ENCODE measurements at places on chromosomes 3 and 15.

DNA sequence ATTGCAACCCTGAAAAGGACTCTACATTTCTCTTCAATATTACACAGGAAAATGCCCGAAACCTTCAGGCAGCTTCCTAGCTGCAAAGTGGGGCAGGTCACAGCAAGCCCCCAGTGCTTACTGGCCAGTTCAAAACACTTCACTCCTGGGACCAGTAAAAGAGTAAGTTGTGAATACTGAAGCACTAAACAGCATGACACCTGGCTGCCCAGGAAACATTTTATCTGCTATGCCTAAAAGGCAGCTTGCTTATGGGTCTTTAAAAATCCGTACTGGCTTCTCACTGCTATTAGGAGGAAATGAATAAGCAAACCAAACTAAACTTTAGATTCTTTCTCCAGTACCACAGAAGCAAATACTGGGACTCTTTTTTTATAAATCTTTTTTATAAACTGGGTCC, 457.9 kb upstream of the ALCAM start:
- DNase-seq = no peak

GRCh38 chr15:41501191-41501917, 7.7 kb downstream of the ITPKA start:
- DNase-seq = no peak

DNA sequence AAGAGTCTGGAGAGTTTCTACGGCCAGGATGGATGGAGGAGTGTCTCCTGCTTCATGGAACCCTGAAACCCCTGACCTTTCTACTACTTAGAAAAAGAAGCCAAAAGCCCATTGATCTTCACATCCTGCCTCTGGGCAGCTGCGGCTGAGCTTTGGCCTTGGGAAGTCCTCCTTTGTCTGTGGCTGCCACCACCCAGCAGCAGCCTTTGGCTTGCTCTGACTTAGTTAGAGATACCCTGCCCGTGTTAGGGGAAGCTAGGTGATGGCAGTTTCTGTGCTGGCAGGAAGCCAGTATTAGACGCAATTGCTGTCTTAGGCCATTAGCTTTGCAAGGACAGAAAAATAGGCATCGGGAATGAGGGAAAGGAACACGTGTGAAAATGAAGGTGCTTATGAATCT, 18.8 kb downstream of the APH1B start:
- DNase-seq = no peak

DNA sequence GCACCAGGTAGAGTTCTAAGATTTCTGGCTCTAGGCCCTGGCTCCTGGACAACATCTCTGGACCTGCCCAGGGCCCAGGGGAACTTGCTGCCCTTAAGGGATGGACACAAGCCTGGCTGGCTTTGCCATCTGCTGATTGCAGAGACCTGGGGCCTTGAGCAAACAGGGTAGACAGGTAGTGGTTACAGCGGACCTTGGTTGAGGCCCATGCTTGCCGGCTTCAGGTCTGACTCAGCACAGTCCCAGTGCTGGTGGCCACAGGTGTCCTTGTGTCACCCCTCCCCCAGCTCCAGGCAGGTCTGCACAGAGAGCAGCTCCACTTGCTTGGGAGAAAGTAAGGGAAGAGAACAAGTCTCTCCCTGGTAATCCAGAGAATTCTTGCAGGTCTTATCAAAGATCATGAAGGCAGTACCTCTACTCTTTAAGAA, 15.9 kb upstream of the ACTL6A start:
- no peak for DNase-seq

GRCh38 chr3:97510795-97511194, 253.8 kb upstream of the ARL6 start:
- no peak for DNase-seq

DNA sequence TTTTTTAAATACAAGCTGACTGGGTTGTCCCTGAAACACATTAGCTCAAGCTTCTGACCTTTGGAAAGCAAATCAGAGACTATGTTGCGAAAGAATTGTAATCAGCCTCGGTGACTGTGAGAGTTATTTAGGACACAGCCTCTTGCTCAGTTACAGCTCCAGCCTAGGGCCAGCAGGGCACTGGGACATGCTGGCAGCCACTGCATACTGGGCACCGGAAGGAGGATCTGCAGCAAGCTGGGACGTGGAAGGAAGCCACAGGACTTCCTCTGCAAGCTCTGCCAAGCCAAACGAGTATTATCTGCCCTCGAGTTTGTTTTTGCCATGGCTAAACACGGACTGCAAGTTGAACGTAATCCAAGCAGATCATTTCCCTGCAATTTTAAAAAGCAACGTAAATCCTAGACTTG, 24.4 kb upstream of the COPG1 start:
- peak; percentile 86 for DNase-seq

DNA sequence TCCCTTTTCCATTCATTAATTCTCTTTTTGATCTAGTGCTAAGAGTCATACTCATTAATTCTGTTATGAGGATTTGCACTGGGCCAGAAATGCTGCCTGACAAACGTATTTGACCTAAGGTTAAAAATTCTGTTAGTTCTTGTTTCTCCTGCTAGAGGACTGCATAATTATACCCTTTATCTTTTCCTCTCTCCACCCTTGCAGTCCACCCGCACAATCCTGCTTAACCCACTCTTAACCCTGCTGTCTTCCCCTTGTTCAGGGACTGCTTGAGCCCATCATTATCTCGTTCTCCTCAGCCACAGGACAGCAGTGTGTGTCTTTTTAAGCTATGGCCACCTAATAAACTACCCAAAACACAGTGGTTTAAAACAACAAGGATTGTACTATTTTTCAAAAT, 31.1 kb upstream of the DYNC1LI1 start:
- no peak for DNase-seq

DNA sequence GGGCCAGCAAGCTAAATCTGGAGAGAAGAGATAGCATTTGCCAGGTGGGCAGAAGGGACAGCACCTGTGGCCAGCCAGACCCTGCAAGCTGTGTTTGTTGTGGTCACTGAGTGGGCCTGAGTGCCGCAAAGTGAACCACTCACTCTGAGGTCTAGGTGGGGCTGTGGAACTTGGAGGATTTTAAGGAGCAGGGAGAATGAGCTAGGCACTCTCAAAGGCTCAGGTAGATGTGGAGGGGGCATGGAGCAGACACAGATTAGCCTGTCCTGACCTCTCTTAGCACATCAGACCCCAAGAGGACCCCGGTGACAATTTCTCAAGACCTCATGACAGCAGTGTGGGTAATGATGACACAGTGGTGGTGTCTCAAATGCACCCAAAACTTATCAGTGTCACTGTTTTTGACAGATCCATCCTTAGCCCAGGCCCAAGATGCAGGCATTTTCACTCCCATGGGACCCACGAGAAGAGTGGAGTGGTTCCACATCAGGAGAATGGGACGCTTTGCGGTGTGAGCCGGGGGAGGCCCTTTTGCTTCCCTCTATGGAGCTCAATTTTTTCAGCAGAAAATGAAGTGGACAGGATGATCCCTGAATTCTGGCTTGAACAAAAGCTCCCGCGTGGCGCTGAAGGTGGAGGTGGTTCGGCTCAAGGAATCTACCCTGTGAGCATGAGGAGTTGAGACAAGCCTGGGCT, 43.8 kb upstream of the TLE3 start:
- DNase-seq = no peak

GRCh38 chr3:21158861-21159542, 592.0 kb downstream of the ZNF385D start:
- no peak for DNase-seq

GRCh38 chr3:156059950-156060501, 60.4 kb upstream of the KCNAB1 start:
- DNase-seq = no peak

- DNase-seq = no peak
Measured at GRCh38 chr15:29682361-29682760, 139.9 kb downstream of the TJP1 start.

GRCh38 chr3:151446002-151446340, 14.9 kb downstream of the IGSF10 start:
- DNase-seq = no peak

GRCh38 chr3:71226565-71227269, 356.8 kb downstream of the FOXP1 start:
- DNase-seq = no peak

- no peak for DNase-seq
Measured at GRCh38 chr3:171753665-171754408, 56.4 kb downstream of the PLD1 start.

DNA sequence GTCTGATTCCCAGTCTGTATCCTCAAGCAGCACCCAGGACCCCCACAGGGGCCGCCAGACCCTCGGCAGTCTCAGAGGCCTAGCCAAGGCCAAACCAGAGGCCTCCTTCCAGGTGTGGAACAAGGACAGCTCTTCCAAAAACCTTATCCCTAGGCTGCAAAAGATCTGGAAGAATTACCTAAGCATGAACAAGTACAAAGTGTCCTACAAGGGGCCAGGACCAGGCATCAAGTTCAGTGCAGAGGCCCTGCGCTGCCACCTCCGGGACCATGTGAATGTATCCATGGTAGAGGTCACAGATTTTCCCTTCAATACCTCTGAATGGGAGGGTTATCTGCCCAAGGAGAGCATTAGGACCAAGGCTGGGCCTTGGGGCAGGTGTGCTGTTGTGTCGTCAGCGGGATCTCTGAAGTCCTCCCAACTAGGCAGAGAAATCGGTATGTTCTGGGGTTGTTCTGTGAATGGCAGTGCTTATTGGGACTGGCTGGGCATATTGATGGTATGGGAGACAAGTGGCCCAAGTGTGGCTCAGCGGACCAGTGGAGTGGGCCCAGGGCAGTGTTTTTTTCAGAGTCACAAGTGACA, 96.3 kb downstream of the RPL39L start:
- no peak for DNase-seq

- DNase-seq = no peak
Measured at GRCh38 chr15:73630921-73631362, 2.2 kb downstream of the NPTN start.

GRCh38 chr3:17580901-17581300, 161.5 kb downstream of the TBC1D5 start:
- no peak for DNase-seq

DNA sequence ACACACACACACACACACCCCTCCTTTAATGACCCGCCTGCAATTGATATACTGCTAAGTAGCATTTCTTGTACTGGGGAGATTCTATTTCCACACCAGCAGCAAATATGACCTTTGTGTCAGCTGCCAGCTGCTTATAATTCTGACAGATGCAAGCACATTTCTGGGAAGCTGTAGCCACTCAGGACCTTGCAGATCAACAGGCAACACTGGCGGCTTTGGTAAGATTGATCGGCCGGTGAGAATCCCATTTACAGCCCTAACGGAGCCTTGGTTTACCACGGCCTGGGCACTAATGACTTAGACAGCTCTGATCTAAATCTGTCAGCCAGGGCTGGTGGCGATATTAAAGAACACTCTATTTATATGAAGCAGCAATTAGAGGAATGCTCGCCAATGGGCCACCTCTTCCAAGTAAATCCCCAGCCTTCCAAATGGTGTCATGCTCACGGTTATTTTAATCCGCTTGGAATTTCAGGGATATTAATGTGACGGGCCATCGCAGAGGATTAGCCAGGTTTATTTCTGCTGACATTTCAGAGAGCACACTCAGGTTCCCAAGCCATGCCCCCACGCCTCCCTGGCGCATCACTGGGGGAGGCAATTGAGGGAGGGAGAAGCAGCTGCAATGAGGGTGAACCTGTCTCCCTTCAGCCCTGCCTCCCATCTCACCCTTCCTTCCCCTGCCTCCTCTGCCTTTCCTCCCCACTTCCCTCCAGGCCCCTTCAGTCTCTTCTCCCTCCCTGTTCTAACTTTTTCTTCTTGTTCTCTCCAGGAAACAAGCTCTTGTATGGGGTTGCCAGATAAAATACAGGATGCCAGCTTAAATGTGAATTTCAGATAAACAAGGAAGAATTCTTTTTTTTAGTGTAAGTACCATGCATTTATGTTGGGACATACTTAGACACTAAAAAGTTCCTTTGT, 287.0 kb downstream of the TLE3 start:
- DNase-seq = no peak

DNA sequence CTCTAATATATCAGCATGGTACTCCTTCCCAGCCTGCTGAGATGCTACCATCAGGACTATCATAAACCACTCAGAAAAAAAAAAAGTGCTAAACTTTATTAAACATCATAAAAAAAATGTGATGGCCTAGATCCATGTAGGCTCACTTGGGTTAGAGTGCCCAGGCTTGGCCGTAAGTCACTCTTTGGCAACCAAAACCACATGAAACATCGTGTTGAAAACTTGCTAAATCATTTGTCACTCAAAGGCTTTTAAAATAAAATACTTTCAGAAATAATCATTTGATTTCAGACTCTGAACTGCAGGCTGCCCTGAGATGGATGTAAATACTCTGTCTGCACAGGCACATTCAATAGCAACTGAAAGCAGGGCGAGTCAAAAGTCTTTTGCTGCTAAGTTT, 78.4 kb upstream of the WNT5A start:
- DNase-seq = no peak

DNA sequence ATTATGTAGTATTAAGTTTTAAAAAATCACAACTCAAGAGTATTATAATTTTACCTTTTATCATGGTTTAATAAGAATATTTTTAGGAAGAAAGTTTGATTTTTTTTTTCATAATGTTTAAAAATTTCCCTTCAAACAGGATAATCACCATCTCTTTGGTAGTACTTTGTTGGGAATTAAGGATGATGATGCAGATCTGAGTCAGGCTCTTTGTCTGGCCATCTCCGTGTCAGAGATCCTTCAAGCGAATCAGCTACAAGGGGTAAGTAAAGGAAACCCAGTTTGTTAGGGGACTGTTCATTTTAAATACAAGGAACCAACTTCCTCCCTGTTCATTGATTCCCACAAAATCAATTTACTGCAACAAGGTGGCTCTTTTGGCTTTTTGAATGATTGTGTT, 36.8 kb upstream of the NIT2 start:
- no peak for DNase-seq

GRCh38 chr3:170780955-170781354, 89.0 kb downstream of the RPL22L1 start:
- no peak for DNase-seq

GRCh38 chr15:80288131-80288530, 36.1 kb upstream of the CTXND1 start:
- DNase-seq = no peak

DNA sequence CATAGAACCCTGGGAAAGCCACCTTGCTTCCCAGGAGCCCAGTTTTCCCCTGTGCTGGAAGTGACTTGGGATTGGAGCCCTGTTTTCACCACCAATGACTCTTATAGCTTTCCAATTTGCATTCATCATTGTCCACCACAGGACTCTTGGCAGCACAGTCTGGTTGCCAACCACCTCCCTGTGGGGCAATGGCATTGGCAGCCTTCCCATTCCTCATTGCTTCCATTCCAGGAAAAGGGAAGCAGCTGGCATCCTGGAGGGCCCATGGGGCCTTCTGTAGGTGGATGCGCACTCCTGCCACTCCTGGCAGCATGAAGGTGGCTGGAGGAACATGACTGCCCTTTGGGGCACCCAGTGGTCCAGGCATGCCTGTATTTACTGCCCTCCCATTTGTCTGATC, 57.7 kb downstream of the FEM1B start:
- DNase-seq = peak; percentile 90
